Activated CD4-positive, alpha-beta memory T cell treated with anti-CD3 and anti-CD28 coated beads, Interleukin-2, amount 10 ng/mL, durations not matched to agents 7 days and 5 days (primary cell): ENCODE measurements at places on chromosomes 6 and 20. TPM values are rescaled to one million over a fixed set of nuclear protein-coding genes. Genes with fewer than 3 reads are reported as not detected.

DNA sequence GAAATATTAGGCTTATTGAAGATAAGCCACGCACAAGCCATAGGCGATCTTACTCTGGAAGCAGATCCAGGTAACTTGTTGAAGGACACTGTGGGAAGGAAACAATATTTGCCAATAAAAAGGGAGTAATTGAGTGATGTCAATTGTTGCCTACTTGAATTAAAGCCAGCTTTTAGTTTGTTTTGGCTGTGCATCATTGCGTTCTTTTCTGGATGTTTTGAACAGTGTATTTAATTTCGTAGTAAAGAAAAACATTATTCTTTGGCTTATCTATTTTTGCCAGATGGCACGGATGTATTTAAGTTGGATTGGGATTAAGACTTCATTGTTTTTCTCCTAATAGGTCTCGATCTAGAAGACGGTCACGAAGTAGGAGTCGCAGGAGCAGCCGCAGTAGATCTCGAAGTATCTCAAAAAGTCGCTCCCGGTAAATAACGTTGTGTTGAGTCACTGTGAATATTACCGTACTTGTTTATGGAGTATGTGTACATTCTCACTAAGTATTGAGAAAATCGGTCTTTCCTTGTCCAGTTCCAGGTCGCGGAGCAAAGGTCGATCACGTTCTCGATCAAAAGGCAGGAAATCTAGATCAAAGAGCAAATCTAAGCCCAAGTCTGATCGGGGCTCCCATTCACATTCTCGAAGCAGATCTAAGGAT lies 2.6 kb downstream of the SRSF6 start:
- H3K27ac ChIP-seq = no peak overlapping the region
- peaks cover 45% of the 10 kb centered on the region for H3K4me1 ChIP-seq
- peaks cover 59% of the 10 kb centered on the region for H3K36me3 ChIP-seq
- no peak for DNase-seq

DNA sequence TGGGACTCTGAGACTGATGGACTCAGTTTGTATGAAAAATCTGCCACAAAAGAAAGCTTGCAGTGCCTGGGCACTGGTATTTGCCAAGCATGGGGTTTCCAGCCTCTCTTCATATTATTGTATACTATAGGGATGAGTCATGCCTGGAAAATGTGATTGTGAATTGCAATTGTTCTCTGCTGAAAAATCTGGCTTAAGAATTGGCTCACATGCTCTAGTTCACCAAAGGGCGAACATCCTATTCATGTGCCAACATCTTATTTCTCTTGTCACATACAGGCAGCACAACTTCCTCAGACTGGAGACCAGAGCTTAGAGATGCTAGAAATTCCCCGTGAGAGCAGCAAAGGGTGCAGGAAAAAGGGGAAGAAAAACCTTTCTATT lies 103.6 kb upstream of the KCNK16 start:
- no peak overlapping the region for H3K27ac ChIP-seq
- no peaks in the 10 kb centered on the region for H3K27me3 ChIP-seq
- no peaks in the 10 kb centered on the region for H3K36me3 ChIP-seq
- H3K4me1 ChIP-seq = no peaks in the 10 kb centered on the region
- DNase-seq = no peak

- peaks cover 73% of the 10 kb centered on the region for H3K4me1 ChIP-seq
- peaks cover 9% of the 10 kb centered on the region for H3K36me3 ChIP-seq
- DNase-seq = no peak
- H3K27me3 ChIP-seq = no peaks in the 10 kb centered on the region
- no peak overlapping the region for H3K27ac ChIP-seq
- no peak overlapping the region for H3K4me3 ChIP-seq
Observed at GRCh38 chr6:15431762-15432483, 186.1 kb downstream of the JARID2 start.

- no peak overlapping the region for H3K4me3 ChIP-seq
- H3K27me3 ChIP-seq = no peaks in the 10 kb centered on the region
- H3K4me1 ChIP-seq = peaks cover 13% of the 10 kb centered on the region
- no peak overlapping the region for H3K27ac ChIP-seq
Observed at GRCh38 chr6:8059129-8059528, 5.1 kb downstream of the BLOC1S5 start.

- no peak overlapping the region for H3K27ac ChIP-seq
- no peaks in the 10 kb centered on the region for H3K36me3 ChIP-seq
- H3K27me3 ChIP-seq = peaks cover 19% of the 10 kb centered on the region
Observed at GRCh38 chr6:40910260-40910893, 128.6 kb downstream of the UNC5CL start.

- peaks cover 21% of the 10 kb centered on the region for H3K36me3 ChIP-seq
- peak overlapping the region; percentile 98 for H3K4me3 ChIP-seq
- DNase-seq = peak; percentile 47
- peaks cover 13% of the 10 kb centered on the region for H3K4me1 ChIP-seq
- H3K27ac ChIP-seq = peak overlapping the region; percentile 99
- H3K27me3 ChIP-seq = no peaks in the 10 kb centered on the region
Observed at GRCh38 chr20:58650181-58650775, 805 bp upstream of the STX16 start.

DNA sequence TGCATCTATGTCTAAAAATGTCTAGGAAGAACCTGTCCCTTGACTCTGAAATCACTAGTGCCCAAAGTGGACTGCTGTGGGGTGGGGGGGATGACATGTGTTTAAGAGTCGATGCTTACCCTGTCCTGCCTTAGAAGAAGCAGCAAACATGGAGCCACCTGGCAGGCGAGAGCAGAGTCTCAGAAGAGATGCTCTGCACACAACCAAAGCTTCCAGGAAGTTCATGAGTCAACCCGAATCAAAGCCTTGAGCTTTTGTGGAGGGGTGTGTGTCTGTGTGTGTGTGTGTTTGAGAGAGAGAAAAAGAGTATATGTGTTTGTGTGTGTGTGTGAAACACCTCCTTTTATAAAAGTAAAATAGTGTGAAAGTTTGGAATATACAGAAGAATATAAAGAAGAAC lies 269.9 kb downstream of the ALDH8A1 start:
- no peak for DNase-seq
- peaks cover 3% of the 10 kb centered on the region for H3K4me1 ChIP-seq
- H3K27ac ChIP-seq = no peak overlapping the region
- no peaks in the 10 kb centered on the region for H3K36me3 ChIP-seq

DNA sequence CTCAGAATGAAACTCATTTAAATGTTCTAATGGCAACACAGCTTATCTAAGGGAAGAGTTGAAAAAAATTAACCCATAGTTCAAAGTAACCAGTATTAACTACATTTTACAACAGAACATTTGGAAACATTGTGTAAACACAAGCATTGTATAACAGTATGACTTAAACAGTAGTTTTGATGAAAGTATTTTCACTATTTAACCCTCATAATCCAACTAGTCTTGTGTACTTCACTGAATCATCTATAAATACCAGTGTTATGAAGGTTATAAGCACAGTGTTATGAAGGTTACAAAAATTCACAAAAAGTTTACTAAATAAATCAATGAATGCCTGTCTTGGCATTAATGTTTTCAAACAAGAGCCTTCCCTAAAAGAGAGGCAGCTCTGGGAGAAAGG lies 66.5 kb downstream of the REV3L start:
- no peak overlapping the region for H3K27ac ChIP-seq
- peaks cover 2% of the 10 kb centered on the region for H3K36me3 ChIP-seq
- peaks cover 5% of the 10 kb centered on the region for H3K4me1 ChIP-seq
- no peak for DNase-seq
- no peaks in the 10 kb centered on the region for H3K27me3 ChIP-seq

DNA sequence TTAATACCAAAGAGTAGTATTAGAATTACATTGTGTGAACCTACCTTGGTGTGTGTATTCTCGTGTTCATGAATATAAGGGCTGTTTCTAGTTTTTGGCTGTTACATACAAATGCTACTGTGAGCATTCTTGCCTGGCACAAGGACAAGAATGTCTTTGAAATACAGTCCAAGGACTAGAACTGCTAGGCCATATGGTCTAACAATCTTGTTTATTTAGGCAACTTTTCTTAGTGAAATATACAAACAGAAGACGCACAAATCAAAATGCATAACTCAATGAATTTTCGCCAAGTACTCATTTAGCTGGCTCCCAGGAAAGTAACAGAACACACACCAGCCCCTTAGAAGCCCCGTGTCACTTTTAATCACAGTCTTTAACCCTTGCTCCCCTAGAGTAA lies 28.5 kb downstream of the KDM1B start:
- H3K36me3 ChIP-seq = peaks cover 6% of the 10 kb centered on the region
- H3K4me3 ChIP-seq = no peak overlapping the region
- H3K27ac ChIP-seq = no peak overlapping the region
- DNase-seq = no peak
- no peaks in the 10 kb centered on the region for H3K27me3 ChIP-seq

DNA sequence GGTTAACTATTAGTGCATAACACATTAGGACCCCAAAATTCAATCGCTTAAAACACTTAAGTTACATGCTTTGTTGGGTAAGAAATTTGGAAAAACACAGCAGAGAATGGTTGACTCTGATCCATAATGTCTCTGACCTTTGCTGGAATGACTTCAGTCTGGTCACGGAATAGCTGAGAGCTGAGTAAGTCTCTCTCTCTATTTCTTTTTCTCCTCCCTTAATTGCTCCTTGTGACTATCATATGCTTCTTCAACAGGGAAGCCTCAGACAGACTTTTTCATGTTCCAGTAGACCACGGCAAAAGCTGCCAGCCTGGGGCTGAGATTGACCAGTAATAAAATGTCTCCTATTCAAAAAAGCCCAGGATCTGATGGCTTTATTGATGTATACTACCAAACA lies 4.8 kb downstream of the OR12D1 start:
- H3K27ac ChIP-seq = no peak overlapping the region
- H3K4me3 ChIP-seq = no peak overlapping the region
- H3K27me3 ChIP-seq = peaks cover 26% of the 10 kb centered on the region
- DNase-seq = no peak
- no peaks in the 10 kb centered on the region for H3K36me3 ChIP-seq

DNA sequence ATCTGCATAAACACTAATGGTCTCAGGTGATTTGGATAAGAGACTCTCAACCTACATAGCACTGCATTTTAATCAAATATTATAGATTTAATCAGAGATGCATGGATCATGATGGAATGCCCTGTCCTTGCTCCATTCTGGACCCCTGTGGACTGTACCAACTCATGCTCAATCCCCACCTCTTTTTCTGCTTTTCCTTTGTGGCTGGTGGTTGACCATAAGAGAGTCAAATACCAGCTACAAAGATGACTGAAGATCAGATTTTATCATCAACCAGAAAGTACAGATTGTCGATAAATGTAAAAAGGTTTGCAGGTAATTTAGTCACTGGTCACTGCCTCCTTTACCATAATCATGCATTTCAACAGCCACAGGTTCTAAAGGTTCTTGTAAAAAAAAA lies 116.2 kb downstream of the ME1 start:
- no peaks in the 10 kb centered on the region for H3K36me3 ChIP-seq
- no peak for DNase-seq
- no peak overlapping the region for H3K27ac ChIP-seq

DNA sequence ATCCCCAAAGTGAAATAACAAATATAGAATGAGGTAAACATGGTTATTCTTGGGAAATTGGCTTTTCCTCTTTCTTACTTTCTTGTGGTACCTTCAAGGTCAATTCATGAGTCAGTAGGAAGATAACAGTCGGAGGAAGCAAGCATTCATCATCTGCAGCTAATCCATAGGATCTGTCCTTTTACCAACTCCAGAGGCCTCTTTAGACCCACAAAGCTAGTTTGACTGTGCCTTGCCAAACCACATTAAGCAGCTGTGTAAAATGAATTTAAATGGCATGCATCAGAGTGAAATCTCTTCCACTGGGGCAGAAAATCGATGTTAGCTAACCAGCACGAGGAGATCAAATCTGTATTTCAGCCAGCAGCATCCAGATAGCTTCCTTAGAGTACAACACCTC lies 171.3 kb downstream of the TMEM242 start:
- peaks cover 22% of the 10 kb centered on the region for H3K36me3 ChIP-seq
- H3K27ac ChIP-seq = no peak overlapping the region
- no peaks in the 10 kb centered on the region for H3K27me3 ChIP-seq
- peaks cover 20% of the 10 kb centered on the region for H3K4me1 ChIP-seq
- no peak for DNase-seq
- H3K4me3 ChIP-seq = no peak overlapping the region

- H3K4me1 ChIP-seq = no peaks in the 10 kb centered on the region
- no peaks in the 10 kb centered on the region for H3K36me3 ChIP-seq
- DNase-seq = no peak
- no peaks in the 10 kb centered on the region for H3K27me3 ChIP-seq
- H3K4me3 ChIP-seq = no peak overlapping the region
Observed at GRCh38 chr6:22350109-22350508, 53.3 kb upstream of the PRL start.

- H3K4me3 ChIP-seq = no peak overlapping the region
- no peak for DNase-seq
- peaks cover 9% of the 10 kb centered on the region for H3K4me1 ChIP-seq
- H3K36me3 ChIP-seq = peaks cover 3% of the 10 kb centered on the region
- no peak overlapping the region for H3K27ac ChIP-seq
- no peaks in the 10 kb centered on the region for H3K27me3 ChIP-seq
Observed at GRCh38 chr20:10596710-10597121, 77.1 kb downstream of the JAG1 start.

DNA sequence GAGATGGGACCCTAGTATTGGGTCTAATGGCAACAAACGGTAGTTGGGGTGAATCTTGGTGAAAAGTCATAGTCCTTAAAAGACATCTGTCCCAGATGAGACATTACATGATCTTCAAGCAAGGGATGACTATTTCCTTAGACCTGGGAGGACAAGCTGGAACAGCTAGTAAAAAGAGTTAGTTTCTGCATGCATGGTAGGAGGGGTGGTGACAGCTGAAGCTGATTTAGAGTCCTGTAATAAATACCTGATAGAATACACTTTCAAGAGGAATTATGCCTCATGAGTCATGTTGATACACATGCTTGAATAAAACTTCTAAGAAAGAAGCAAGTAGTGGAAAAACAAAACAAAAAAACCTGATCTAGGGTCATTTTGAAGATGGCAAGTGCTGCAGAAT lies 247.4 kb downstream of the CD109 start:
- H3K27ac ChIP-seq = no peak overlapping the region
- H3K27me3 ChIP-seq = peaks cover 9% of the 10 kb centered on the region

TFEB gene
- total RNA-seq = 14.9 TPM

CST9L gene
- total RNA-seq = not detected

FBXO9 gene
- total RNA-seq = 72.2 TPM

NR2E1 gene
- total RNA-seq = not detected

RBM39 gene
- 331 TPM for total RNA-seq

PPP1R3D gene
- total RNA-seq = 9.7 TPM

RBM38 gene
- 116 TPM for total RNA-seq

GDAP1L1 gene
- total RNA-seq = not detected

AHI1 gene
- 18.5 TPM for total RNA-seq

ARFGEF3 gene
- total RNA-seq = 0.50 TPM

ZC2HC1B gene
- not detected for total RNA-seq

ENPP3 gene
- 0.38 TPM for total RNA-seq

ANKRD6 gene
- 4.2 TPM for total RNA-seq

CLPSL2 gene
- total RNA-seq = not detected
